ENCODE measurements at places on chromosomes 5 and 9. TPM values are rescaled to one million over a fixed set of nuclear protein-coding genes. Genes with fewer than 3 reads are reported as not detected.

Gene IFNA2
- not detected for total RNA-seq

Gene IL31RA
- total RNA-seq, result 5.4 TPM

Gene FREM1
- not detected for total RNA-seq

Gene ESM1
- not detected for total RNA-seq

Gene ATOSB
- 44.3 TPM for total RNA-seq

Gene TTC23L
- total RNA-seq, result not detected

Gene CCNJL
- 4.8 TPM for total RNA-seq

Gene SLC4A9
- total RNA-seq, result not detected

Gene SGCD
- total RNA-seq, result not detected

Gene FBXO38
- 17.2 TPM for total RNA-seq

Gene WNT8A
- not detected for total RNA-seq

Gene ACSL6
- 0.39 TPM for total RNA-seq

Gene KCNIP1
- not detected for total RNA-seq

Gene BRINP1
- total RNA-seq, result not detected

Gene NEUROG1
- total RNA-seq, result not detected

Gene TAF11L10
- total RNA-seq, result not detected

Gene PCDHA1
- total RNA-seq, result not detected

Gene CATSPER3
- total RNA-seq, result not detected

Gene SLC34A1
- total RNA-seq, result not detected

Gene PCDHGA12
- 1.6 TPM for total RNA-seq

Gene ENC1
- total RNA-seq, result 31.8 TPM

Gene ADAMTS6
- total RNA-seq, result 22.0 TPM

Gene ZNF366
- not detected for total RNA-seq

Gene IL4
- not detected for total RNA-seq
